ENCODE measurements at places on chromosomes 12 and 14.

DNA sequence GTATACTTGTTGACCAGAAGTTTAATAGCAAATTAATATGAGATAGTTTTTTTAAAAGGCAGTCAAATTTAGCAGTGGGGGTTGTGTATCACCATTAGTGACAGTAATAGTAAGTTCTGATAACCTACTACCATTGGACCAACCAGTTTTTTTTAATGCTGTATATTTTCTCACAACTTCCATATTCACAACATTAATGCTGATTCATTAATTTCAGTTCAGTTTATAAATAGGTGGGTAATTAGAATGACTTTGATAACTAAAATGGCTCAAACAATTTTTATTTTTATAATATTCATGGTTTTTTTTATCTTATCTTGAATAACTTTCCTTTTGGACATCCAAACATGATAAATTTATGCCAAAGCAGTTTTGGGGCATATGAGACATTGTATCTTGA, 13.8 kb downstream of the TMX1 start:
- DNase-seq: no peak

- DNase-seq: no peak
Observed at GRCh38 chr12:88737838-88738472, 157.7 kb upstream of the KITLG start.

GRCh38 chr12:73531752-73532151, 1005.9 kb upstream of the ATXN7L3B start:
- no peak for DNase-seq

DNA sequence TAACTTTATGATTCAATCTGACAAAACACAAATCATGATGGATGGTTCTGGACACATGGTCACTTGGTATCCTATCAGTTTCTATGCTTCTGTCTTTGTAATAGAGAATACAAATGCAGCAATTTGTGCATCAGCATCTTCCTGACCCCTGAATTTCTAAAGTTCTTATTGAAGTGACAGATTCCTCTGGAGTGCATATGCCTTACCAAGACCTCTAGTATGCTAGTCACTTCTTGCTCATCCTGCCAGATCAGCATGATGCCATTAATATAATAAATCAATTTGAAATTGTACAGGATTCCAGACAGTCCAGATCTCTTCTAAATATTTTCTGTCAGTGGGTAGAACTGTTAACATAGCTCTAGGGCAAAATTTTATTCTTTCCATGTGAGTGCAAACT, 40.6 kb upstream of the GLIPR1 start:
- no peak for DNase-seq

DNA sequence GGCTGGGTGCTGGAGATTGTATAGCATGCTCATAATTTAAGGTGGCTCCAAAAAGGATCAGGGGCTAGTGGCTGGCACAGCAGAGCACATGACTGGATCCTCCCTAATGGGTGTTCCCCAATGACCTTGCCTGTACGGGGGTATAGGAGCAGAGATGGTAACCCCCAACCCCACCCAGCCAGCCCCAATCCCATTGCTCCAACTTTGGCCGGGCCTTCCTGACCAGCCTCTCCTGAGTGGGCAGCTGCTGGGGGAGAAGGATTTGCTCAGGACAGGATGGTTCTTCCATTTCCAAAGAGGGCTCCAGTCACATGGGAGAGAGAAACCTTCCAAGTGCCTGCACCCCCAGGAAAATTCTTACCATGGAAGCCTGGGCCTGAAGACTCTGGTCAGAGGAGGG, 15.3 kb upstream of the NR4A1 start:
- DNase-seq: no peak

GRCh38 chr14:34257505-34257904, 204.5 kb downstream of the SPTSSA start:
- DNase-seq: no peak

GRCh38 chr14:68977718-68978171, 1.4 kb downstream of the ACTN1 start:
- DNase-seq: no peak

DNA sequence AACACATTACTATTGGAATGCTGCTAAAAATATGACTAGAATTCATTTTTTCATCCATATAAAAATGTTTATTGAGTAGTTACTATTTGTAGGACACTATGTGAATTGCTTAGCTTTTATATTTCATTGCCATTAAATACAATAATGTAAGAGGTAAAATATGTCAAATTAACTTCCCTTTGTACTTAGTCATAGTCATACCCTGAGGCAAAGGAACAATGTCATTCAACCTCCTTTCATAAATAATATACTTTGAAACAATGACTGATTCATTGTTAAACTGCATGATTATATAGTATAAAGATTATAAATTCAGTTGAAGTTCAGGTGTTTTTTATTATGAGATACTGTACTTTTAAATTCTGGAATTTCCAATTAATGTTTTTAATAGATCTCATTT, 105.2 kb downstream of the GARIN6 start:
- DNase-seq: no peak

- no peak for DNase-seq
Observed at GRCh38 chr12:123395236-123395635, 11.3 kb downstream of the KMT5A start.

Measured in NCI-H1105 (cell line).